ENCODE measurements at places on chromosomes 3 and 15.

- no peak for DNase-seq
Measured at GRCh38 chr3:27880969-27881892, 159.1 kb upstream of the EOMES start.

- DNase-seq: no peak
Measured at GRCh38 chr15:63869371-63870042, 35.8 kb upstream of the HERC1 start.

DNA sequence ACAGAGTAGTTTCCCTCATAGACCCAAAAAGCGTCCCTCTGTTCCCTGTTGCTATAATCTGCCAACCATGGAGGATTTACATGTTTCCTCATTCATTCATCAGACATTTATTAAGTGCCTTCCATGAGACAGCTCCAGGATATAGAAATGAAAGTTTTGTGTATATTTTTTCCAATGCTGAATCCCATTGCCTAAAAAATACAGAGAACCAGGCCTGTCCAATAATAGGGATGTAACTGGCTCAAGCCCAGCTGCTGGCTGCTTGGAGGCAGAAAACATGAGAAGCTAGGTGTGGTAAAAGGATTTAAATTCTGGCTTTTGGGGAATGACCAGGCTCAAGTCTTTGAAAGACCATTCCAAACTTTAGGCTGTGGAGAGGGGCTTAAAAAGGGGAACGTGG, 41.5 kb downstream of the RARB start:
- no peak for DNase-seq

- no peak for DNase-seq
Measured at GRCh38 chr3:97613139-97613538, 151.4 kb upstream of the ARL6 start.

GRCh38 chr3:34068505-34068904, 270.1 kb downstream of the PDCD6IP start:
- DNase-seq: no peak

GRCh38 chr3:135851201-135852081, 114.1 kb upstream of the PPP2R3A start:
- no peak for DNase-seq

DNA sequence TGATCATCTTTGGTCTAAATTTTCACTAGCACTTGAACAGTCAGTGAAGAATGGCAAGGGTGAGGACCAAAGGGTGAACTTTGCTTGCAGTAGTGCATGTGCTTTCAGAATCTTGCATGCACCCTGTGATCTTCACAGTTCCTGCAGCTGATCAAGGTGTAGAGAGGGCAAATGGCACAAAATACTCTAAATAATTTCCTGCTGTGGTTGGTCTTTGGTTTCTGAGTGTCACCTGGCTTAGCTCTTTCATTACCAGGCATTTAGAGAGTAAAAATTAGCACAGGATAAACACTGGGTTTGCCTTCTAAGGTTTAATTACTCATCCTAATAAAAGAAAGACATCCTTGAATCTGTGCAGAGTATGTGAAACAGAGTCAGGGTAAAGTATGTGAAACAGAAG, 11.4 kb downstream of the TIPARP start:
- DNase-seq: no peak

DNA sequence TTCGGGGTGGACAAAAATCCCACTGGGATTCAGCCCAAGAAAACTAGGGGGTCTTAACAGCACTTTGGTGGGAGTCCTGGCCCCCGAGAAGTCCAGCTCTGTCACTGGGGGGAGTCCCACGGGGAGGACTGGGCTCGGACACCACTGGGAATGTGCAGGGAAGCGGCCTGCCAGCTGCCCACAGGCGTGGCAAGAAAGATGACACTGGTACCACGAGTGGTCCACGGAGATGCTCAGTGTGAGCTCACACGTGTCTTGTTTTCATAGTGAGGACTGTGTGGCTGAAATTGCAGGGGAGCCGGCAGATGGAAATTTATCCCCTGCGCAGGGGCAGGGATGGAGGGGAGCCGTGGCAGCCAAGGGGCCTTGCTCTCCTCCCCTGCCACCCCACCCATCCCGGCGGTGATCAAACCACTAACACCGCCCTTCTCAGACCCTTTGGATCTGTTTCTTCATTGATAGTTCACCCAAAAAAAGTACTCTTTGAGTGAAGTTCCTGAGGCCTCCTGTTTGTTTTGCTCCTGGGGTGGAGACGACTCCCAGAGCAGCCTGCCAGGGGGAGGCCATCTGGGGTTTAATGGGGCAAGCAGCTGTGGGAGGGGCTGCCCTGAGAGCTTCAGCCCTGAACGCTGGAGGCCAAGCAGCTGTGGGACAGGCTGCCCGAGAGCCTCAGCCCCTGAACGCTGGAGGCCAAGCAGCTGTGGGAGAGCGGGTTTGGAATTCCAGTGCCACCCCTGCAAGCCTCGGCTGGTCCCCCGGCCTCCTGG, 130.9 kb downstream of the LRRK1 start:
- DNase-seq: no peak

DNA sequence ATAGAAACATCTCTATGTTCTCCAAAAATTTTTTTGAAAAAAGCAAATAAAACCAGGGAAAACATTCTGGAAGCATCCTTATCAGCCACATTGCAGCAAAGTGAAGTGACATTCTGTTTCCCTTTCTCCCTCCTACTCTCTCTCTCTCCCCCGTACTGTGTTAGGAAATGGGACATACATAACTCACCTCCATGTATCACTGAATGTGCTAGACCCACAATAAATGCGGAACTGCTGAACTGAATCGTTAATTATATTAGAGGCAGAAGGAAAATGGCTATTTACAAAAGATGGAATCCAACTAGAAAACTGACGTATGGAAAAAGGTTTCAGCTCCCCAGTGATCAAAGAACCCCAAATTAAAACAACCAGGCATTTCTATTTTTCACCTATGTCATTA, 129.8 kb downstream of the MINAR1 start:
- no peak for DNase-seq

GRCh38 chr3:112132975-112133448, at the start of gene GCSAM:
Gene GCSAM, minus strand, starts transcription at chr3:112133248. Its CDS starts 128 bp downstream, at chr3:112133120.
- no peak for DNase-seq

- DNase-seq: no peak
Measured at GRCh38 chr15:89725064-89725463, 26.0 kb downstream of the MESP1 start.

DNA sequence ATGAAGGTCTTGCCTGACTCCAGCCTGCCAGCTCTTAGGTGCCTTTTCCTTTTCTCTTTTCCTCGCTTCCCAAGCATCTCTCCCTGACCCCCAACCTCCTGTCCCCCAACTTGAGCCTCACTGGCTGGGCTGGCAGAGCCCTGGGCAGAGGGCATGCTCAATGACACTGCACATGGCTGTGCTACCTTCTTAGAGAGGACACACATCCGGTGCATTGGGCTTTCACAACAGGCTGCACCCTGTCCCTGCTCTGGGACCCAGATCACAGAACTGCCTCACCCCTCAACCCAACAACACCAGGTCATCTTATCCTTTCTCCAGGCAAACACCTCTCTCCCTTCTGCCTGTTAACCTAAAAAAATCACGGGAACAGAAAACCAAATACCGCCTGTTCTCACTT, 7.5 kb upstream of the ANKDD1A start:
- DNase-seq: no peak

GRCh38 chr15:74528876-74529275, 12.1 kb upstream of the ARID3B start:
- no peak for DNase-seq

DNA sequence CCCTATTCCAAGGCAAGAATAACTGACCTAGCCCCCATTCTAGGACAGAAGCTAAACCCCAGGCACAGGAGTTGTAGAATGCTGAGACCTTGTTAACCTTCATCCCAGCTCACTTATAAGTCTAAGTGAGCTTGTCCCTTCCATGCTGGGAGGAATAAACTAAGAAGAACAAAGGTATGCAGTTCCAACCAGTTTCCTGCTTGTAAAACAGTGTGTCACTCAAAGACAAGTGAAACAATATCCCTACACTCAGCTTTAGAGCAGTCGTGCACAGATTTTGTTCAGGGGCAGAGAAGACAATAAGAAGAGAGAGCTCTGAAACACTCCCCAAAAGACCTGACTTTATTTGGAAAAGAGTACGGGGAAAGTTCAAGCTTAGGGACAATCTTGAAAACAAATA, 292.1 kb downstream of the CGGBP1 start:
- DNase-seq: no peak

DNA sequence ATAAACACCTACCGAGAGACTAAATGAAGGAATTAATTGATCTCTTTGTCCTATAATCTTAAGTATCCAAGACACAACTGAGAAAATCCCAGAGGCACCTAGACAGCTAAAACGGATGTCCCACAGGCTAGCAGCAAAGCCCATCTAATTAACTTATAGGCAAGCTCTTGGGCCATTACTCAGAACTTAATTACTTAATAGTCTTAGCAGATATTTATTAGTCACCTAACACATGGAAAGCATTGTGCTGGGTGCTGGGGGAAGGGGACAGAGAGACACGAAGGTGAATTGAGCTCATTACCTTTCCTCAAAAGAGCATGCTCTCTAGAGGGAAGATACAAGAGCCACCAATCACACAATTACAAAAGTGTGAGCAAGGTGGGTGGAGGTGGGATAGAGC, 189.8 kb upstream of the PROK2 start:
- DNase-seq: no peak

- DNase-seq: no peak
Measured at GRCh38 chr3:152960684-152961083, 125.8 kb downstream of the P2RY1 start.

- no peak for DNase-seq
Measured at GRCh38 chr15:62426387-62426956, 261.4 kb upstream of the C2CD4B start.

- DNase-seq: no peak
Measured at GRCh38 chr15:36773698-36774097, 194.3 kb downstream of the CDIN1 start.

DNA sequence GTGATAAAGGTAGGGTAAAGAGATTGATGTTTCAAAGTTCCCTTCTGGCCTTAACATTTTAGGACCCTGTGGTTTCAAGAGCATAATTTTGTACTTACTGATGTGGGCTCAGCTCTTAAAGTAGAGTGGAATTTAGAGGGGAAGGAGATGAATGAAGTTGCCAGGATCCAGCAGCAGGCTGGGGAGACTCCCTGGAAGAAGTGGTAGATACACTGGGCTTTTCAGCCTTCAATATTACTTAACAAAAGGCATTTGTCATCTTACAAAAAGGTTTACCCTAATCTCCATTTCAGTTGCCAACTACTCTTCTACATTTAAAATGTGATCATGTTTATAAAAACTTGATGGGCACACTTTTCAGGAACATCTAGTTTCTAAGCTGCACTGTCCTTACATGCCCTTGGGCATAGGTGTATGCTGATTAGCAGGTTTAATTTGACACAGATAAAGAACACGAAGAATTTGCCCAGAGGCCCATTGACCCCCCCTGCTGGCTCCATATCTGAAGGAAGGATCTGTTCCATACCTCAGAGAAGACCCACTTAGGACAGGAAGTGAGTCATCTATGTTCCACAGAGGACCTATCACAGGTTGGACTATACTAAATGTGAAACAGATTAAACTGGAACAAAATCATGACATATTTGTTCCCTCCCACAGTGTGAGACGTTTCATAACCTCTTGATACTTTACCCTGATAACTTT, 93.0 kb upstream of the LPP start:
- peak; percentile 63 for DNase-seq

DNA sequence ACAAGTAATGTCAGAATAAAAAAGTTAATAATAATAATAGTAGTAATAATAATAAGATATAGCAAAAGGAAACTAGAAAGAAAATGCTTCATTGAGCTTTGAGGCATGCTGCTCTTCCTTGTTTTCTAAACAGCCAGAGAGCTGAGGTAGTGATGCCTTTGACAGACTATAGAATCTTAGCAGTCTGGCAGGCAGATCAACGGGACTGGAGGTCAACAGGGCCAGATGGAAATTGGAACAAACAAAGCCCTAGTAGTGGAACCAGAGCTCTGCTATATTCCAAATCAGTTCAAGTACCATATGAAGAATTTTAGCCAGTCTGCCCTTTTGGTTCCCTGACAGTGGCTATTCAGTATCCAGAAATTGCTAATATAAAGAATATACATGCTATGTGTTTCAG, 278.6 kb downstream of the NLGN1 start:
- no peak for DNase-seq

DNA sequence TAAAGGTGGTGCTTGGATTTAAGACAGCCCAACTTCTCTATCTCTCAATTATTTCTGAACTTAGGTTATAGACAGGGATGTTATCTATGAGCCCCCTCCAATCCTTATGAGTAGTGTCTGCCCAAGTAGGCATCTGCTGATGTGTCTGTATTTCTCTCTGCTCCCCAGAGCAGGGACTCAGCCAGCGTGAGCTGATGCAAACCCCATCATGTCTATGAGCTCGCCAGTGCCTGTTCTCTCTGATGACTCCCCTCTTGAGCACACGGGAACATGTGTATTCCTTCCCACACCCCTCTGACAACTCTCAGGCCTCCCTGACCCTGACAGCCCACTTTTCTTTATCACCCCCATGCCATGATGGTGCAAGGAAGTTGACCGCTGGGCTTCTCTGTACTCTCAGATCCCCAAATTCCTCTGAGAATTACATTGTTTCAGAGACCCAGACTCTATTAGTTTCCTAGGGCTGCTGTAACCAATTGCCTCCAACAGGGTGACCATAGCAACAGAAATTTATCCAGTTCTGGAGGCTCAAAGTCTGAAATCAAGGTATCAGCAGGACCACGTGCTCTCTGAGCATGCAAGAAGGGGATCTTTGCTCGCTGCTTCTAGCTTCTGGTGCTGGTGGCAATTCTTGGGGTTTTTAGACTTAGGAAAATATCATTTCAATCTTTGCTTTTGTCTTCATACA, 73.5 kb upstream of the ST8SIA2 start:
- DNase-seq: no peak

DNA sequence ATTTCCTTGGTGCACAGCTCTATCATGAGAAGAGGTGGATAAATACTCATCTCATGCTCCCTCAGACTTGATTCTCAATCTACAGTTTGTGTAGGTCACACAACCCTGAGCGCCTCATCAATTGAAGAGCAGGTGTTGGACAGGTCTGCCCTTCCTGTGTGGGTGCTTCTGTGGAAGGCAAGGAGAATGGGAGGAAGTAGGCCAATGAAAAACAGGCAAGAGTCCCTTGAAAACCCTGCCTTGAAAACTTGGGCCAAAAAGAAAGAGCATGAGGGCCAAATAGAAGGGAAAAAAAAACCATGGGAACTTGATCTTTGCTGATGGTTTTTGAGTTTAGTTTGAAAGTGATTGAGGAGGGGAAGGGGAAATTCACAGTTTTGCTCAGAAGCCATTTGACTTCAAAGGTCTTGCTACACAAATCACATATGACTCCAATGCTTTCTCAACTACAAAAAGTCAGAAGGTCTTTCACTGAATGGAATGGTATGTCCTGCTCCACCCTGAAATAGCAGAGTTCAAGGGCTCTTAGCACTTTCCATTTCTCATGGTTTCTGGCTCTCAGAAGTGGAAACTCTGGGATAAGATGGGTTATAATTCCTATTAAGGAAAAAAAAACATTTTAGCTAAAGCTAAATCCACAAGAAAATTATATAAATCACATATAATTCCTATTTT, 37.2 kb upstream of the TM4SF1 start:
- DNase-seq: no peak

- DNase-seq: no peak
Measured at GRCh38 chr3:97979610-97980009, 7.4 kb upstream of the RIOX2 start.

- no peak for DNase-seq
Measured at GRCh38 chr3:126734106-126734723, 30.2 kb downstream of the CHCHD6 start.

- no peak for DNase-seq
Measured at GRCh38 chr15:34365091-34365825, 1.7 kb downstream of the LPCAT4 start.

GRCh38 chr3:123602325-123602724, 17.5 kb upstream of the HACD2 start:
- peak; percentile 35 for DNase-seq

GRCh38 chr3:60250810-60251209, 1000.4 kb downstream of the FHIT start:
- DNase-seq: no peak

All from HTR-8/SVneo (cell line).